ENCODE measurements at places on chromosomes 11 and 22.

DNA sequence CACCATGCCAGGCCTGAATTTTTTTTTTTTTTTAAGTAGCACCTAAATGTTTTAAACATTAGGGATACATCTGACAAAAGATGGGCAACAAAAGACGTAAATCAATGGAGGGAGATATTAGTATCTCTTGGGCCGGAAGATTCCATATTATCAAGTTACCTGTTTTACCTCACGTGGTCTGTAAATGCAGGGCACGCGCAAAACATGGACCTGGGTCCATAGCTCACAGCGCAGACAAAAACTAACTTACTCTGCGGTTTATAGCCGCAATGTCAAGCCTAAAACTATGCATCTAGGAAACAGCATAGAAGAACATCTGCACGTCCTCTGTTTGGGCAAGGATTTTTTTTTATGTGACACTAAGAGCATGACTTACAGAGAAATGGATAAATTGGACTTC is 31.5 kb upstream of the PANX2 start:
- no peak for DNase-seq

GRCh38 chr11:23406131-23406819 is 546.0 kb upstream of the CCDC179 start:
- DNase-seq, result no peak

DNA sequence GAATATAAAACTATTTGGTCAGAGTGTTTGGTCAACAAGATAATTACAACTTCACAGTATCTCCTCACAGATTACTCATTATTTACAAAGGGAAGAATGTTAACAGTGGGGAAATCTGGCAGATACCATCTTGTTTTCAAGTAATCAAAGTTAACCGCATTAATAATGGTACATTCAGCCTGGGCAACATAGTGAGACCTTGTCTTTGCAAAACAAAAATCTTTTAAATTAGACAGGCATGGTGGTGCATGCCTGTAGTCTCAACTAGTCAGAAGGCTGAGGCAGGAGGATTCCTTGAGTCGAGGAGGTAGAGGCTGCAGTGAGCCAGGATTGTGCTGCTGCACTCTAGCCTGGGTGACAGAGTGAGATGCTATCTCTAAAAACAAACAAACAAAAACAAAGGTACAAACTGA is 78.5 kb downstream of the ACER3 start:
- DNase-seq, result no peak

GRCh38 chr11:39367534-39367933 is 2091.9 kb downstream of the LRRC4C start:
- DNase-seq, result no peak

- no peak for DNase-seq
Observed at GRCh38 chr11:13016415-13016814, 7.3 kb downstream of the RASSF10 start.

- DNase-seq, result peak; percentile 46
Observed at GRCh38 chr11:86460461-86461385, 86.0 kb downstream of the CCDC81 start.
